ENCODE measurements at places on chromosomes 2 and 18. TPM values are rescaled to one million over a fixed set of nuclear protein-coding genes. Genes with fewer than 3 reads are reported as not detected.

Gene CD28
- polyA plus RNA-seq: 0.17 TPM

Gene BOLA3
- polyA plus RNA-seq: 29.0 TPM

Gene PROKR1
- not detected for polyA plus RNA-seq

Gene KYNU
- polyA plus RNA-seq: 33.4 TPM

Gene GCG
- polyA plus RNA-seq: not detected

DNA sequence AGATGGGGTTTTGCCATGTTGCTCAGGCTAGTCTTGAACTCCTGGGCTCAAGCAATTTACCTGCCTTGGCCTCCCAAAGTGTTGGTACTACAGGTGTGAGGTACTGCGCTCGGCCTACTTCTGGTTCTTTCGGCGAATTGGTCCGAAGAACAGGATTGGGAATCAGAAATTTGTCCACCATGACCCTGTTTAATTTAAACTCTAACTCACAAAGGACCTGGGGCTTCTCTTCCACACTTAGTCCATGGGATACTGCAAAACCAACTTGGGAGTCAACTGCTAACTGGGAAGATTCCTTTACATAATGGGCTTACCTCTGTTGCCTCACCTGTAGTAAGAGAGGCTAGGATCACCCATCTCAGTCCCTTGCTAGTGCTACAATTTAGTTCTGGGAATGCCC is 79.8 kb upstream of the ZFP36L2 start:
- no peaks in the 10 kb centered on the region for H3K27me3 ChIP-seq
- H3K36me3 ChIP-seq: no peaks in the 10 kb centered on the region
- DNase-seq: no peak
- H3K27ac ChIP-seq: peak overlapping the region; percentile 30
- H3K4me3 ChIP-seq: no peak overlapping the region

GRCh38 chr2:191854382-191855372 is 7.8 kb upstream of the CAVIN2 start:
- H3K4me1 ChIP-seq: peaks cover 1% of the 10 kb centered on the region
- no peak overlapping the region for H3K27ac ChIP-seq
- no peak overlapping the region for H3K4me3 ChIP-seq
- DNase-seq: no peak

GRCh38 chr2:240812301-240812680 is 7.7 kb downstream of the KIF1A start:
- no peaks in the 10 kb centered on the region for H3K4me1 ChIP-seq
- no peak overlapping the region for H3K27ac ChIP-seq
- no peak overlapping the region for H3K4me3 ChIP-seq
- DNase-seq: no peak
- H3K27me3 ChIP-seq: no peaks in the 10 kb centered on the region
- no peaks in the 10 kb centered on the region for H3K36me3 ChIP-seq

DNA sequence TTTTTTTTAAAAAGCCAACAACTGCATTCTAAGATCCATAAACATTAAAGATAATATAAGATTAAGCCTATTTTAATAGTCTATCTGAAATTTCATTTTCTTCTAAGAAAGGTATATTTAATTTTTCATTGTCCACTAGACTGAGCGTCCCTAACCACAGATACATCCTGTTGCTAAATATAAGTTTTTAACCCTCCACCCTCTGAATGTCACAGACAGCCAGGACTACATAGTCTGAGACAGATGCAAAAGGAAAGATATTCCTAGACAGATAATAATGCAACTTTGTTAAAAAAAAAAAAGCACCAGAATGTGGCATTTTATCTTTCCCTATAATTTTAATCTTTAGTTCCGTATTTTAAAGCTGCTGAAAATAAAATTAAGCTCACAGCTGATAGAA is 114.6 kb downstream of the ZEB2 start:
- H3K27ac ChIP-seq: no peak overlapping the region
- no peak overlapping the region for H3K4me3 ChIP-seq
- H3K4me1 ChIP-seq: no peaks in the 10 kb centered on the region
- no peak for DNase-seq
- H3K36me3 ChIP-seq: no peaks in the 10 kb centered on the region

GRCh38 chr2:60544062-60544461 is 9.4 kb downstream of the BCL11A start:
- H3K27me3 ChIP-seq: no peaks in the 10 kb centered on the region
- no peak overlapping the region for H3K27ac ChIP-seq
- DNase-seq: no peak
- H3K4me3 ChIP-seq: no peak overlapping the region

DNA sequence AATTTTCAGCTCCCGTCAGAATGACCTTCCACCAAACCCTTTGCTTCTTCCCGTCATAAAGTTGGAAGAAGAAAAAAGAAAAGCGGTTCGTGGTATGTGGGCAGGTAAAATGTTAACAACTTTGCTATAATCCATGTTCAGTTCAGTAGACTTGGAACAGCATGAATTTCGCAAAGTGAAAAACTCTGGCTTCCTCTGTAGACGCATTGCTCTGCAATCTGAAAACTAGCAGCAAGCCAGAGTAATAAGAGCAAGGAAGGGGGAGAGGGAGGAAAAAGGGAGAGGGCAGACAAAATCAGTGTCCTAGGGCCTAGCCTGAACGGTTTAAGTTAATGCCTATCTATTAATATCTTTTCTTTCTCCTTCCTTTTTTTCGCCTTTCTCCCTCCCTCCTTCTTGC is 26.7 kb upstream of the CHRNA1 start:
- H3K27ac ChIP-seq: no peak overlapping the region
- no peak for DNase-seq
- no peaks in the 10 kb centered on the region for H3K4me1 ChIP-seq
- no peak overlapping the region for H3K4me3 ChIP-seq
- H3K36me3 ChIP-seq: no peaks in the 10 kb centered on the region

- peaks cover 12% of the 10 kb centered on the region for H3K4me1 ChIP-seq
- H3K36me3 ChIP-seq: no peaks in the 10 kb centered on the region
- H3K27ac ChIP-seq: no peak overlapping the region
These were observed 209.2 kb downstream of the ICOS start for GRCh38 chr2:204145791-204146190.

DNA sequence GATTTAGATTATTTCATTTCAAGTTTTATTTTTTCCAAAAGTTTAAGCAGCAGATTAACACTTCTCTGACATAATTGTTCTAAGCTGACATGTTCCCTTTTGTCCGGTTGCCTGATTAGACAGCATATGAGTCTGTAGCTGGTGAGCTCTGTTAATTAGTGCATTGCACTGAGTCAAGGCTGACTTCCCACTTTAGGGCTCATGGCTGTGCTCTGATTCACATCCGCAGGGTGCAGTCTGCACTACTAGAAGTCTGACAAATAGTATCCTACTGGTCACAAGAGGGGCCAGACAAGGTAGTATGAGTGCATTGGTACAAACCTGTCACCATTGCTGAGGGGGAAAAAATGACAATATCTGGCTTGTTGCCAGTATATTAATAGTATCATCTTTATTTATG is 443.9 kb upstream of the ZNF804A start:
- DNase-seq: no peak
- no peak overlapping the region for H3K27ac ChIP-seq
- no peak overlapping the region for H3K4me3 ChIP-seq
- no peaks in the 10 kb centered on the region for H3K36me3 ChIP-seq
